ENCODE measurements at places on chromosomes 1 and 21.

DNA sequence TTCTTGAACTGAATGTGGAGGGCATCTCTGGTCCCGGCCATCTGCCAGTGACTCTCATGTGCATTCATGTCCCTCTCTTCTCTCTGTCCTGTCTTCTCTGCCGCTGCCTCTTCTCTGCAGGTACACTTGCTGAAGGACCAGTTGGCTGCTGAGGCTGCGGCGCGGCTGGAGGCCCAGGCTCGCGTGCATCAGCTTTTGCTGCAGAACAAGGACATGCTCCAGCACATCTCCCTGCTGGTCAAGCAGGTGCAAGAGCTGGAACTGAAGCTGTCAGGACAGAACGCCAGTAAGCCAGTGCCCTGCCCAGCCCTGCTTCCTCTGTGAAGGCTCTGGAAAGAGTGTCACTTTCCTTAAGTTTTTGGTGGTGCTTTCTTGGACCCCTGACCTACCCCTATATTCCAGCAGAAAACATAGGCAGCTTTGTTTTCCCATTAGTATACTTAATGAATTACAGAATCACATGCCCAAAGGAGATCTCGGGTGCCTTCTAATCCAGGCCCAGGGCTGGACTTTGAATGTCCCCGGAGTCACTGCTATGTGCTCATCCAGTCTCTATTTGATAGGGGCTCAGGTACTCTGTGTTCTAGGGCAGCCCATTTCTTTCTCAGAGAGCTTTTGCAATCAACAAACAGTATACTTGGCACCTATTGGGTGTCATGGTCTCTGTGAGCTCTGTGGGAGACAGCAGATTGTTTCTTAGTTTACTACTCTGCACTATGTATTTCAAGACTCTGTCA, 11.2 kb downstream of the SPATA46 start:
- DNase-seq, result no peak

DNA sequence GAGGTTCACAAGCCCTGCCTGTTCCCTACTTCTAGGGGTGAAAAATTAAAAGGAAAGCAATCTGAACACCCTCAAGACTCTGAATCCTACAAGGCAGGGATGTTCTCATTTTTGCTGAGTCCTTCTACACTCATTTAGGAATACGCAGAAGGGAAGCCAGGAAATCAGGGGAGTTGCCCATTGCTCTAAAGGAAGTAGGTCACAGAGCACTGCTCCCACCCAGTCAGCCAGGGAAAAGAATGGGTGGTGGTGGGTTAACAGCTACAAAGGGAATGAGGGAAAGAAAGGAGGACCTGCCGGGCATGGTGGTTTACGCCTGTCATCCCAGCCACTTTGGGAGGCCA, 2.4 kb upstream of the CTTNBP2NL start:
- DNase-seq, result no peak

GRCh38 chr1:25017436-25018109, 87.5 kb upstream of the RUNX3 start:
- no peak for DNase-seq

DNA sequence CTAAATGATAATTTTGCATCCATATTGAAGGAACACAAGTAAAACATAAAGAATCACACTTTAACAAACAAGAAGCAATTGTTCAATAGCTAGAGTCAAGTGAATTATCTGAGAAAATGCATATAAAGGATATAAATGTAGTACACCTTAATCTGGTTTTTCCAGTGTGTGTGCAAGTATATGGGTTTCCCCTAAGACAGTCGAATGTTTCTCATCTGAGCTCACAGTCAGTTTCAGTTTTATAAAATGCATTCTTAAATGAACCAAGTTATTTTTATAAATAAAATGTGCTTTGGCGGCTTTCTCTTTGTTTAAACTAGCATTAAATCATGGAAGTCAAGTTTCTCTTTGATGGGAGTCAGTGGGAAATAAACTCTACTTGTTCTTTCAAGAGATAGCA, 125.9 kb downstream of the PTPRC start:
- no peak for DNase-seq

GRCh38 chr1:79325705-79326104, 319.2 kb upstream of the ADGRL4 start:
- DNase-seq, result no peak

DNA sequence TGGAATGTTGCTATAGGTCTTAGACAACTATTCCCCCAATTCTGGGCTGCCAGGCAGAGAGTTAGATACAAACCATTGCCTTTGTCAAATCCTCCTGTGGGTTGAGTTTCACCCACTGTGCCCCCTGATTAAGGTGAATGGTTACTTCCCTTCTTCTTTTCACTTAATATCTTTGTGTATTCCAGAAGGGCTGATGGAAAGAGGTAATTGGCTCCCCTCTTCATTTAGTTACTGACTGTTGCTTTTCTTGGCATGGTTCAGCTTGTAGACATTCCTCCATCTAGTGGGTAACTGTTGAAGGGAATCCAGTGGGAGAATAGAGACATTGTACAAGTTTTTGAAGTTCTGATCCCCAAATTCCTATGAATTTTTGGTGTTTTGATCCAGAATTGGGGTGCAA, 43.8 kb upstream of the MACF1 start:
- no peak for DNase-seq

DNA sequence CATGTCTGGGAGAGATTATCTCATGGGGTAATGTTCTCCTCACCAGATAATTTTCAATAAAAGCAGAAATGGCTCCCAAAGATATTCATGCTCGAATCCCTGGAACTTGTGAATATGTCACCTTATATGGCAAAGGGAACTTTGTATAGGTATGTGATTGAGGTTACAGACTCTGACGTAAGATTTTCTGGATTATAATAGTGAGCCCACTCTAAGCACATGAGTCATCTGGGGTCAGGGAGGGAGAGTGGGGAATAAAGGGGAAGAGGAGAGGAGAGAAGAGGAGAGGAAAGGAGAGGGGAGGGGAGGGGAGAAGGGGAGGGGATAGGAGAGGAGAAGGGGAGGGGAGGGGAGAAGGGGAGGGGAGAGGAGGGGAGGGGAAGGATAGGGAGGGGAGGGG, 1193.9 kb downstream of the PLA2G4A start:
- DNase-seq, result no peak

- DNase-seq, result no peak
Observed at GRCh38 chr21:41667136-41667535, 99.7 kb downstream of the RIPK4 start.

GRCh38 chr1:41863718-41864117, 55.0 kb downstream of the HIVEP3 start:
- DNase-seq, result no peak

GRCh38 chr1:52532731-52533327, 20.1 kb downstream of the TUT4 start:
- DNase-seq, result peak; percentile 35

- no peak for DNase-seq
Observed at GRCh38 chr1:159091180-159091560, 14.6 kb upstream of the AIM2 start.

DNA sequence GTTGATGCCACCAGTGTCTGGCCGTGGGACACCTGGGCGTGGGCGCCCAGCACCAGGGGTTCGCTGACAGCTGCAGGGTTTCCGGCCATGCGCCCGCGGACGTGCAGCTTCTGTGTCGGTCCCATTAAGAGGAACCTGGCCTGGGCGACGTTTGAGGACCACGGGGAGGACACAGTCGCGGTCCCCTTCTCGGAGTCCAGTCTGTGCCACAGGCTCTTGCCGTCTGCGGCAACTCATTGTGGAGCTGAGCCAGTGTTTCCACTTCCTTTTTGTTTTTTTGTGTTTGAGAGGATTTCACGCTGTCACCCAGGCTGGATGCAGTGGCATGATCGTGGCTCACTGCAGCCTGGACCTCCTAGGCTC, 1.6 kb upstream of the C1orf159 start:
- no peak for DNase-seq

GRCh38 chr1:153355445-153356071, 2.1 kb upstream of the S100A9 start:
- DNase-seq, result peak; percentile 53

GRCh38 chr1:111611986-111612385, 7.6 kb upstream of the RAP1A start:
- no peak for DNase-seq

GRCh38 chr1:27000817-27001460, 7.4 kb downstream of the TRNP1 start:
- DNase-seq, result no peak

DNA sequence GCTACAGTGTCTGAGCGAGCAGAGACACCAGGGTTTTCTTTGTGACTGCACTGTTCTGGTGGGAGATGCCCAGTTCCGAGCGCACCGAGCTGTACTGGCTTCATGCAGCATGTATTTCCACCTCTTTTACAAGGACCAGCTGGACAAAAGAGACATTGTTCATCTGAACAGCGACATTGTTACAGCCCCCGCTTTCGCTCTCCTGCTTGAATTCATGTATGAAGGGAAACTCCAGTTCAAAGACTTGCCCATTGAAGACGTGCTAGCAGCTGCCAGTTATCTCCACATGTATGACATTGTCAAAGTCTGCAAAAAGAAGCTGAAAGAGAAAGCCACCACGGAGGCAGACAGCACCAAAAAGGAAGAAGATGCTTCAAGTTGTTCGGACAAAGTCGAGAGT, 2.7 kb downstream of the ZBTB18 start:
- DNase-seq, result no peak

DNA sequence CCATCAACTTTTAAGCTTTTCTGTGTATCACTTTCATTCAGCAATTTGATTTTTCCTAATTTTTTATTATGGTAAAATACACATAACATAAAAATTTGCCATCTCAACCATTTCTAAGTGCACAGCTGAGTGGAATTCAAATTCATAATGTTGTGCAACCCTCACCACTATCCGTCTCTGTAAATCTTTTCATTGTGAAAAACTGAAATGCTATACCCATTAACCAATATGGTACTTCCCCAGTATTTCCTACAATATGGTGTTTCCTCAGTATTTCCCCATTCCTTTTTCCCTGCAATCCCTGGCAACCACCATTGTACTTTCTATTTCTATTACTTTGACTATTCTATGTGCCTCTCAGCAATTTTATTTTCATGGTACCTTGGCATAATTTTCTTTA, 6.8 kb downstream of the STPG1 start:
- peak; percentile 7 for DNase-seq

GRCh38 chr1:116559304-116559761, 11.5 kb downstream of the CD58 start:
- no peak for DNase-seq

DNA sequence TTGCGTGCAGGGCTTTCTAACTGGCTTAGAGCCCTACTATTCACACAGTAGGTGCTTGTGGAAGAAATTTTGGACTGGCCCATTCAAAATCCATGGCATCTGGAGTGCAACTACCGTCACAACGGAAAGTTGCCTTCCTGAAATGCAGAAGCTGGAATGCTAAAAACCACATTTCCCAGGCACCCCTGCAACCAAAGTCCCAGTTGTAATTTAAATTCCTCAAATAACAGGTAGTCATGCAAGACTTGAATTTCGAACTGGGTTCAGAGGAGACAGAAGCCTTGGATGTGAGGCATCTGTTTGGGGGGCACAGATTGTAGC, 186.7 kb downstream of the TOMM20 start:
- DNase-seq, result no peak

DNA sequence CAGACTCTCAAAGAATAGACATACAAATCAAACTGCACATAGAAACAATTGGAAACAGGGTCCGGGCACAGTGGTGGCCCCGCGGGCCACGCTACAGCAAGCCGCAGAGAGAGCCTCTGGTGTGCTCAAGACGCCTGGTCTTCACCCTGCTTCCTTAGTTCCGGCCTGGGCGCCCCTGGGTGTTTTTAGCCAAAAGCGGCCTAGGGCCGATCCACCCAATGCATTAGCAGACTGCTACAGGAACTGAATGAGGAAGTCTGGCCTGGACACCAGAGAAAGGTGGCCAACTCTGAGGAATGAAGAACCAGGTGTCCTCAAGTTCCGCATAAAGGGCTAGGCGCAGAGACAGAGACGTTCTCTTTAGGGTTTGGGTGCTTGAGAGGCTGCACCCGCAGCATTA, 1.7 kb downstream of the PRRX1 start:
- DNase-seq, result no peak

DNA sequence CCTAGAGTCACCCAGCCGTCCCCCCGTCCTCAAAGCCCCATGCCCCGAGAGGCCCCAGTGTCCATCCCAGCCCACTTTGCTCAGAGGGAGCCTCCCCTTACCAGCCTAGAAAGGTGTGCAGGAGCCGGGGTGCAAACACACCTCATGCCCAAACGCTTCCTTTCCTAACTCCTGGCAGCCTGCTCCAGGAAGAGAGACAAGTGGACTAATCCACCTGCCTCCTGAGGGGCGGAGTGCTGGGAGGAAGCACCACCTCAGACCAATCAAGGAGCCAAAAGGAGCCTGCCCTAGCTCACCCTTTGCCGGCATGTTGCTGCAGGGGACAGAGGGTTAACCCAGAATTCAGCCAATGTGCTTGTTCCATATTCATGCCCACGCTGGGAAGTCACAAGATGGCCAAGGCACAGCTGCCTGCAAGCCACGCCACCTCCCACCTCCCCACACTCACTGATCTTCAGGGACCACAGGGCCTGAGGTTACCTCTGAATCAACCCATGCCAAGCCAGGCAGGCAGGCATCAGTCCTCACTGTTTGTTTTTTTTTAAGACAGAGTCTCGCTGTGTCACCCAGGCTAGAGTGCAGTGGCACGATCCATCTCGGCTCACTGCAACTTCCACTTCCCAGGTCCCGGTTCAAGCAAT, 27.8 kb downstream of the PLEKHA6 start:
- DNase-seq, result no peak

GRCh38 chr1:20376880-20377494, 86.3 kb downstream of the VWA5B1 start:
- no peak for DNase-seq

DNA sequence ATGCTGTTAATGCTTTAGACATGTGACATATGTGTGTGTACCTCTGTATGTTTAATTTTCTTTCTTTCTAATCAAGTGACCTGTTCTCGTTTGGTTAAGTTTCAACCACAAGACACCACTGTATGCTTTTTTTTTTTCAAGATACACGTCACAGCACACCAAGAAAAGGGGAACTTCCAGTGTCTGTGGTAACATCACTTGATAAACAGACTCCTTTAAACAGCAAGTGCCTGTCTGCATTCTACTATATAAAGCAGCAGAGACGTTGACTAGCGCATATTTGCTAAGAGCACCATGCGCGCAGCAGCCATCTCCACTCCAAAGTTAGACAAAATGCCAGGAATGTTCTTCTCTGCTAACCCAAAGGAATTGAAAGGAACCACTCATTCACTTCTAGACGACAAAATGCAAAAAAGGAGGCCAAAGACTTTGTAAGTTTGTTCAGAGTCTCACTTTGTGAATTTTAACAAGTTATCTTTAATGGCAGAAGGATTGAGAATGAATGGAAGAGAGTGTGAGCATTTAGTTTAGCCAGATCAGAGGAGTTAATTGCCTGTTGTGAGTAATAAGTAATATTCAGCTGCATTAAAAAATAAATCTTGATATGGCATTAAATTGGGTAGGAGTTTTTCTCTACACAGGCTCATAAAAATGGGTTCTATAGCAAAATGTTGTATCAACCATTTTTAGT, at the start of gene RGS1:
TSS of gene RGS1 (plus strand) at position 275 of the 691 bp plus-strand sequence. CDS start at position 295, 20 bp downstream.
- DNase-seq, result no peak

DNA sequence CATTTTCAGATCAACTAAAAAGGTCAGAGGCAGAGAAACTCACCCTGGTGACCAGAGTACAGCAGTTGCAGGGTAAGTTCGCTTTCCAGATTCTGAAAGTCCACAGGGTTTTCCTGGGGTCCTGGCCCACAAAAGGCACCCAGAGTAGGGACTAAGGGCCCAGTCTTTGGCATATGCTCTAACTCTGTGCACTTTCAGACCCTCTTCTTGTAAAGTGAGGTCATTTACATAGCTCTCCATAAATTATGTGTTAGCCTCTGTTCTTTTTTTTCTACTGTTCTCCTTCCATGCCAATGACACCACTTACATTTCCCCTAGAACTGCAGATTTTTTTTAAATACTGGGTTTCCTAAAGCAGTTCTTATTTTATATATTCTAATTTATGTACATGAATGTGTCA, 6.3 kb downstream of the C1orf74 start:
- no peak for DNase-seq

All from GF-D8 (cell line).